ENCODE measurements at places on chromosomes 2 and 18. TPM values are rescaled to one million over a fixed set of nuclear protein-coding genes. Genes with fewer than 3 reads are reported as not detected.
A peak's percentile ranks its signal among the peaks of the same experiment; 100 is the strongest.

Gene EPB41L5
- 2.3 TPM for total RNA-seq

Gene CPO
- not detected for total RNA-seq

- H3K27me3 ChIP-seq: no peaks in the 10 kb centered on the region
- H3K27ac ChIP-seq: peak overlapping the region; percentile 20
- H3K36me3 ChIP-seq: no peaks in the 10 kb centered on the region
- H3K4me1 ChIP-seq: peaks cover 43% of the 10 kb centered on the region
- no peak for DNase-seq
Measured at GRCh38 chr2:113162173-113162572, 11.6 kb upstream of the PSD4 start.

GRCh38 chr2:60487174-60487573 lies 66.3 kb downstream of the BCL11A start:
- H3K36me3 ChIP-seq: no peaks in the 10 kb centered on the region
- H3K27me3 ChIP-seq: peaks cover 20% of the 10 kb centered on the region
- no peak overlapping the region for H3K4me3 ChIP-seq
- no peak overlapping the region for H3K27ac ChIP-seq

GRCh38 chr18:35071819-35072247 lies 30.6 kb downstream of the MAPRE2 start:
- no peak overlapping the region for H3K4me3 ChIP-seq
- H3K27me3 ChIP-seq: no peaks in the 10 kb centered on the region
- H3K4me1 ChIP-seq: peaks cover 52% of the 10 kb centered on the region
- peaks cover 25% of the 10 kb centered on the region for H3K36me3 ChIP-seq

Data from activated naive CD4-positive, alpha-beta T cell treated with anti-CD3 and anti-CD28 coated beads for 36 hours (primary cell).